DND-41 (cell line): ENCODE measurements at places on chromosomes 6 and 20.

GRCh38 chr6:165422192-165422591 lies 112.8 kb upstream of the C6orf118 start:
- no peak for DNase-seq

- DNase-seq: no peak
Observed at GRCh38 chr6:106136845-106137244, 50.7 kb downstream of the PRDM1 start.

DNA sequence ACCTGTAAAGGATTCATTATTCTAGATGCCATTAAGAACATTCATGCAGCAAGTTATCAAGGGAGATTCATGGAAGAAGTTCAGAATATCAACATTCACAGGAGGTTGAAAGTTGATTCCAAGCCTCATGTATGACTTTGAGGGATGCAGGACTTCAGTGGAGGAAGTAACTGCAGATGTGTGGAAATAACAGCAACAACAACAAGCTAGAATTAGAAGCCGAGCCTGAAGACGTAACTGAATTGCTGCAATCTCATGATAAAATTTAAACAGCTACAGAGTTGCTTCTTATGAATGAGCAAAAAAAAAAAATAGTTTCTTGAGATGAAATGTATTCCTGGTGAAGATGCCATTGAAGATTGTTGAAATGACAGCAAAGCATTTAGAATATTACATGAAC lies 73.3 kb upstream of the NXT1 start:
- no peak for DNase-seq

DNA sequence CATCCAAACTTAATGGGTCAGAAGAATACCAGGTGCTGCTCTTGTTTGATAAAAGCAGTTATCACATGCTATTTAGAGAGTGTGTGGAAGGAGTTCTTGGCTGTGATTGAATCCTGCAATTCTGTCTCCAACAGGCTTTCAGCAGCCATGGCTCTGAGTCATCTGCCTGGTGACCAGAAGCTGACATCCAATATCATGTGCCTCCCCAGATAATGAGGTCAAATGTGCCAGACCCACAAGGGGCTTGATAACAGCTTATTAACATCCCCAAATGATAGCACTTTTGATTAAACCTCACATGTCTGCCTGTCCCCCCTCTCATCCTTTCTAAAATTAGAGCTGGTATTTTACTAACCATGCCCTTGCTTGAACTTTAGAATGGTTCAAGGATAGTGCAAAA lies 175.7 kb upstream of the PLN start:
- no peak for DNase-seq

DNA sequence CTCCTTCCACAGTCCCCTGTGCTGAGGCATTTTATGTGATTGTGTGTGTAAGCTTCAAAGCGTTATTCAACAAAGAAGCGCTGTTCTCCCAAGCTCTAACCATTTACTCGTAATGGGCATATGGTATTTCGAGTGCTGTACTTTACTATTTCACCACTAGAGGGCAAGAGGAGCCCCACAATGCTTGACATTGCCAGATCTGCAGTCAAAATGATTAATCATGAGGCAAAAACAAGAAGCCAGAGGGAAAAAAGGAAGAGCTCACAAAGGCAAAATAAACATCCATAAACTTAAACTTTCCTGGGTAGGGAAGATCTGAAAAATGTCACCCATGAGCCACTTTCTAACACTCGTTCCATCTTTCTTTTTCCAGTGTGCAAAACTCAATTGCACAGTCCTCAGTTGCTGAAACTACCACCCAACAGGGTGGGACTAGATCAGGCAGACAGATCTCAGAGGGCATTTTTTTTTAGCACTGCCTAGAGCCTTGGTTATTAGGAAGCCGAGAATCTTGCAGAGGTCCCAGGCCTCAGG lies 215.0 kb upstream of the PLCB4 start:
- peak; percentile 28 for DNase-seq

- no peak for DNase-seq
Observed at GRCh38 chr6:54916858-54917257, 70.3 kb downstream of the FAM83B start.

DNA sequence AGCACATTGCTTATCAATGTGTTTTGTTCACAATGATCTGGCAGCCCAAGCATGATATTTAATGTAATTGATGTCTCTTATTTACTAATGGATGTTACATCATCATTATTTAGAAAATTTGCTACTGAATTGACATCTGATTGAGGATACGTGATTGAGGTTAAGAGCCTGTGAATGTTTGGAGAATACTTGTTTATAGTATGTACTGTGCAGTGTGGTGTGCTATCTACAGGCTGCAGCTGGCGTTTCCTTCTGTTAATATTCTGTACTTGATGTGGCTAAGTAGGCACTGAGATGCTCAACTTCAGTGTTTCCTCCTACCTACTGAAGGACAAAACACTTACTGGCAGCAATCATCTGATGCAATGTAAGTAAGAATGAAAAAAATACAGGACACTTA lies 709.6 kb upstream of the FLRT3 start:
- peak; percentile 82 for DNase-seq

DNA sequence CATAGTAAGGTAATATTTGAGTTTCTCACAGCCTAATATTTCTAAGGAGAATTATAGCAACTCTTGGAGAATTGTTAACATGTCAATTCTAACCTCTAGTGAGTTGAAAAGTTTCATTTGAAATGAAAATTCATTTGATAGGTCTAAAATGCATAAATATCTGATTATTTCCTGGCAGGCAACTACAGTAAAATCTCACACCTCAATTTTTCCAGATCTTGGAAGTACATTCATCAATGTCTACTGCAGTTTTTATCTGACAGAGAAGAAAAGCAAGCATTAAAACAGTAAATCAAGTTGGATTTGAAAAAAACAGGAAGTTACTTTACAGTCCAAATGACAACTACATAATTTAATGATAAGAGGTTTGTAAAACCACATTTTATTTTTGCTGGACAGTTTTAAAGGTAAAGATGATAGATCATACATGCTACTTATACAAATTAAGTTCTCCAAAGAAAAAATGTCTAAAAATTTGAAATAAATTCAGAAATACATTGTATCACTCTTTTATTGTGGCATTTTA lies 631.3 kb downstream of the EYS start:
- no peak for DNase-seq

DNA sequence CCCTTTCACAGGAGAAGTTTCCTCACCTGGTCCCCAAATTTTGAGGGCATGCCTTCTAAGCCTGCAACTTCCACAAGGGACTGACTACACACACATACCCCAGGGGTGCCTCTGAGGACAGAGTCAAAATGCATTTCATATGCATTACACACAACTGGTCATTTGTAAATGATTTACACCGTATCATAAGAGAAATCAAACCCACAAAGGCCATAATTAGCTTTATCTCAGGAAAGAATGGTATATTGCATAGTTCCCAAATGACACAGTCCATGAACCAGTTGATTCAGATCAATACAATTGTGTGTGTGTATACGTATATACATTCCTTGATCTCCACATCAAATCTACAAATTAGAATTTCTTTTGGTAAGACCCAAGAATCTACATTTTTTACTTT lies 203.3 kb upstream of the PRDM1 start:
- no peak for DNase-seq

DNA sequence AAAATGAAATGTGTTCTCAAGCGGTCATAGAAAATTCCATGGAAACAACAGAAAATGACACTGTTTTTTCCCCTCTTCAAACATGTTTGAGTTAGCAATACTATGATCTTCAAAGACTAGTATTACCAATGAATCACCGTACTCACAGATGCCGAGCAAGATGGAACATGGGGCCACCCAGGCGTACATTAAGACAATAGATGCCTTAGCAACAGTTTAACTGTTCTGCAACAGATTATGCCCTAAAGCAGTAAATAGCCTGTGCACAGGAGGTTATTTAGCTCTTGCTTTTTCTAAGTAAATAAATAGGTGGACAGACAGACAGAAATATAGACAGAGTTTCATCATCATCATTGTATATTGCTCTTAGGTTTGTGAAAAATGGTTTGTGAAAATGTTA lies 284.0 kb upstream of the DEFB112 start:
- DNase-seq: no peak

- no peak for DNase-seq
Observed at GRCh38 chr6:62298745-62299392, 12.8 kb upstream of the KHDRBS2 start.

DNA sequence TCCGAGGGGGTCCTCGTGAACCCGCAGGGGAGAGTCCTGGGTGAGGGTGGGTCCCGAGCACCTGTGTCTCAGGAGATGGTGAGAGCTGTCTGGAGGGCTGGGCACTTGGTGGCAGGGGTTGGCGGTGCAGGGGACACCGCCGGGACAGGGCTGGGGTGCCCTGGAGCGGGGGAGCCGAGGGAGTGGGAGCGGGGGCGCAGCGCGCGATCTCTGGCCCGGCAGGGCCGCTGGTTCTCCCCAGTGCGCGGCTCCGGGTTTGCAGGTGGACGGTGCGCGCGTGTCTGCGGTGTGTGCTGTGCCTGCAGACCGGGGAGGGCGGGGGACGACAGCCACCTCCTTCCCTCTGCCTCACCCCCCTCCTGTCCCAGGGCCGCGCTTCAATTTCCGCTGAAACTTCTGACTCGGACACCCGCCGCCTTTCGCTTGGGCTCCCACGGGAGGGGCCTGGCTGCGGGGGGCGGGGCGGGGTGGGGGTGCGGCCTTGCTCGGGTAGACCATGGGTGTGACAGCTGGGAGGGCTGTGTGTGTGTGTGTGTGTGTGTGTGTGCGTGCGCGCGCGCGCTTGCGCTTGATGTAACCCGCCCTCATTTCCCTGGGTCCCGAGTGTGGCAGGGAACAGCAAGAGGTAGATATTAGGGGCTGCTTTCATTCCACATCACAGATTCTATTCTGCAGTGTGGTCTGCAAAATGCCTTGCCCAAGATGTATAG lies 1.2 kb downstream of the TRIB3 start:
- peak; percentile 94 for DNase-seq

- no peak for DNase-seq
Observed at GRCh38 chr6:24940311-24940917, 4.7 kb upstream of the RIPOR2 start.

DNA sequence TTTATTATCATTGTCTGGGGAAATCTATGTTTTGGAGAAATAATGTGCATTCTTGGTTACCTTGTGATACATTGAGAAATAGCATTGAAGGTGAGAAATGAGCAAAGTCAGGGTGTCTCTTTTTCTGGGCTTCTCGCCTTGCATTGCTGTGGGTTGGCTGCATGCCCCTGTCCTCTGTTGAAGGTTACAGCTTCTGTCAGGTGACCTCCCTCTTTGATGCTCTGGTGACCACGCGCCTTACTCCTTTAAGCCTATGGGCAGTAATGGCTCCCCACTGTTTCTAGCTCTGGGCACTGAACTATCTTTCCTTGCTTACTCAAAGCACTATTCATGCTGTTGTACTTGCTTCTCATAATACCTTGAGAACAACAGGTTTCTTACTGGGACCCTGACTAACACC lies 14.6 kb downstream of the ADGRB3 start:
- no peak for DNase-seq

- no peak for DNase-seq
Observed at GRCh38 chr6:144305985-144306384, 20.9 kb downstream of the UTRN start.

GRCh38 chr6:36556281-36556680 lies 9.0 kb upstream of the STK38 start:
- no peak for DNase-seq

GRCh38 chr20:49581482-49581881 lies 13.5 kb upstream of the PTGIS start:
- DNase-seq: no peak

DNA sequence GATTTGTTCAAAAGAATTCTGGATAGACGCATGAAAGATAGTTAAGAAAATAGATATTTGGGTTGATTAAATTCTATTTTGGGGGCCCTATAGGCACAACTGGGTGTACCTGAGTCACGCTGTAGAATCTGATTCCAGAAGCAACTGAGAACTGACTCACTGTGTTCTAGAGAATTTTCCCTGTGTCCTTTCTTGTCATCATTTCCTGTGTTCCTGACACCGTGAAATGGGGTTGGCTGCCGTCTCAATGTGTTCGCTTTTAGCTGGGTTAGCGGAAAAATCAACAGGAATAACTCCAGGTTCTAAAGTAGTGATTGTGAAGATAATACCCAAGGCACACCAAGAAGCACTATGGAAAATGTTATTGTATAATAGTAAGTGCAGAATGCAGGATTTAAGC lies 5.0 kb downstream of the GCNT2 start:
- no peak for DNase-seq

- DNase-seq: no peak
Observed at GRCh38 chr6:148981515-148981914, 234.7 kb downstream of the UST start.

DNA sequence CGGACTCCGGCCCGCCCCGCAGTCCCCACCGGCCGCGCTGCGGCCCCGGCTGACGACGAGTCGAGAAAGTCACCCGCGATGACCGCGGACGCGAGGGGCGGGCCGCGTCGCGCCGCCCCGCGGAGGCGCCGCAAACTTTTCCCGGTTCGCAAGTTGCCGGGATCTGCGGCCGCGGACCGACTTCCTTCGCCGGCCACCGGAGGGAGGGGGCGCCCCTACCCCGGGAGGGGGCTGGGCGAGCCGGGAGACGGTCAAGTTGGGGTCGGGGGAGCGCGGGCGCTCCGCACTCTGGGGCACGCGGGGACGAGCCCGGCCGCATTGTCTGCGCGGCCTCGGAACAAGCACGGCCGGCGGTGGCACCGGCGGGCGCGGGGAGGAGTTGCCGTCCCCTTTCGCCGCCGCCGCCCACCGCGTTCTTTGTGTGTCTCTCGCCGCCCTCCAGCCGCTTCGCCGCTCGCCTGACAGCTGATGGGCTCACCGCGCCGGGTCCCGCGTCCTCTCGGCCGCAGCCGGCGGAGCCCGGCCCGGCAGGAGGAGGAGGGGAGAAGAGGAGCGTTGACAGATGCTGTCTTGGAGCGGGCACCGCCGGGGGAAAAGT lies 131.6 kb downstream of the OGFRL1 start:
- DNase-seq: no peak

DNA sequence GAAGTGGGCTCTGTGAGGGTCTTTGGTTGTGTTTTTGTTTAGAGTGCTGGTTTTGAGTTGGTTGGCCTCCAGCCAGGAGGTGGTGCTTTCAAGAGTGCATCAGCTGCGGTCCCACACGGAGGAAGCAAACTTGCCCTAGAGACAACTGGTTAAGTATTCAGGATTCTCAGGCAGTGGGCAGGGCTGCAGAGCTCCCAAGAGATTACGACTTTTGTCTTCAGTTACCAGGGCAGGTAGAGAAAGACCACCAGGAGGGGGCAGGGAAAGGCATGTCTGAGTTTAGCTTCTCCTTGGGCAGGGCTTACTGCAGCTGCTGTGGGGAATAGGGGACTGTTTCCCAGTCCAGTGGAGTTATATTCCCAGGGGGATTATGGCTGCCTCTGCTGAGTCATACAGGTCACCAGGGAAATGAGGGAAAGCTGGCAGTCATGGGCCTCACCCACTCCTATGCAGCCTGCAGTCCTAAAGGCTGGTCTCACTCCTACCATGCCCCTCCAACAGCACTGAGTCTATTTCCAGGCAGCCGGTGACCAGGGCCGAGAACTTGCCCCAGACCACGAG lies 64.3 kb downstream of the TTI1 start:
- no peak for DNase-seq
